SW 1271 (cell line): ENCODE measurements at places on chromosomes 4 and X.

- no peak for DNase-seq
Observed at GRCh38 chrX:130296743-130297142, 28.0 kb upstream of the ZNF280C start.

GRCh38 chrX:9515973-9516538 is 51.2 kb downstream of the TBL1X start:
- no peak for DNase-seq

- DNase-seq: no peak
Observed at GRCh38 chr4:14641871-14642270, 360.4 kb upstream of the CPEB2 start.

GRCh38 chr4:110508827-110509710 is 33.1 kb downstream of the ENPEP start:
- DNase-seq: no peak
